ENCODE measurements at places on chromosomes 6 and 20.

DNA sequence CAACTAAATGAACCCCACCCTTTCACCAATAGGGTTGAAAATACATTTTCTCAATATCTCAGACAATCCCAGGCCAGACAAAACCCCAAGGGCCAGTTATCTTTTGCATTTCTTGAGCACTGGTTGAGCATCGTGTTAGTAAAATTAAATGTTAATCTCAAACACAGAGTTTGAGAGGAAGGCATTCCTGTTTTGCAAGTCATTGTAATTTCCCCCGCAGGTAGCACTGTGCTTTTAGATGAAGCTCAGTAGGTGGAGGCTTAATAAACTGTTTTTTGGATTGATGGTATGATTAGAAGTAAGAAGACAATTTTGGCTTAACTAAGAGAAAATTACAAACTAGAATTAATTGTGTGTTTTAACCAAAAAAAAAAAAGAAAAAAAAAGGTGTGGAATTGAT is 998.6 kb upstream of the FLRT3 start:
- DNase-seq: no peak

DNA sequence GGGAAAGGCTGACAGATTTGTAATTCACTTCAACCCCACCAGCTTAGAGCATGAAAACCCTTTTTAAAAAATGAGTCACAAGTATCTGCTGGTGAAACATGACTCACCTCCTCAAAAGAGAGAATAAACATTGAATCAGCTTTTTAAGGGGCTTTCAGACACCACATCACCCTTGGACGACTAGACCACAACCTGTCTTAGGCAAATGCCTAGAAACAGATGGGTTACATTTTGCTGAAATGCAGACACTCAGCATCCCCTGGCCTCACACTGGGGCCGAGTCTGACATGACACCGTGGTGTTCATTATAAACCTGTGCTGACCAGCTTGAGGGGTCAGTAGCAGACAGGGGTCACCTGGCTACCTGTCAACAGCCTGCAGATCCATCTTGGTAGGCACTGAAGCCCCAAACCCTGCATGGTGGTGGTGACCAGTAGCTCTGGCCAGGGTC is 175.3 kb upstream of the CST7 start:
- no peak for DNase-seq

DNA sequence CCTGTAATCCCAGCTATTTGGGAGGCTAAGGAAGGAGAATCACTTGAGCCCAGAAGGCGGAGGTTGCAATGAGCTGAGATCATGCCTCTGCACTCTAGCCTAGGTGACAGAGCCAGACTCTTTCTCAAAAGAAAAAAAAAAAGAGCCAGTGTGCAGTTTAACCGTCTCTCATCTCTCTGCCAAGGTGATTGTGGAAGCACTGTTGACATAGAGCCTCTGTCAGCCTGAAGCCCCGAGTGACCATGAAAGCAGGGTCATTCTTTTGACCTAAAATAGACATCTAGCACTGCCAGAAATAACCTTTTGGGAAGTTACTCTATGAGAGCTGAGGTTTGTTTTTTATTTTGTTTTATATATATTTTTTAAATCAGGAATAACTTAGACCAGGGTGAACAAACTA is 7.4 kb downstream of the DEFB127 start:
- DNase-seq: no peak

DNA sequence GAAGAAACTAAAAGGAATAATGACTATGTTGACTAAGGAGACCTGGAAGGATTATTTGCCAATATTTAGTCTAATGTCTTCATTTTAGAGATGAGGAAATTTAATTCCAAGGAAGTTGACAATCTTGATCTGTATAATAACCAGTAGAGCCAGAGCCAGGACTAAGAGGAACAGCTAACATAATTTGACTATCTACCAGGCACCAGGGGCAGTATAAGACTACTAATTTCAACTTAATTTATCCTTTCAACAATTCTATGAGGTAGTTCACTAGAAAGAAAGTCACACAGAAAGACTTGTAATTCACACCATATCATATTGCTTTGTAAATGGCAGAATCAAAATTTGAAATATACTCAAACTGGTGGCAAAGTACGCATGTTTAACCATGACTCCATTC is 273.0 kb upstream of the STXBP5 start:
- no peak for DNase-seq

GRCh38 chr6:111653434-111653833 is 47.8 kb upstream of the TRAF3IP2 start:
- no peak for DNase-seq

GRCh38 chr20:35886537-35886936 is 67.8 kb downstream of the SCAND1 start:
- DNase-seq: no peak

- DNase-seq: no peak
Observed at GRCh38 chr6:25315194-25316177, 36.3 kb downstream of the CARMIL1 start.

- no peak for DNase-seq
Observed at GRCh38 chr6:20678831-20679352, 144.6 kb downstream of the CDKAL1 start.

- DNase-seq: no peak
Observed at GRCh38 chr6:82589509-82590206, 226.0 kb downstream of the TPBG start.

GRCh38 chr20:50821257-50821921 is 26.5 kb downstream of the BCAS4 start:
- no peak for DNase-seq

- DNase-seq: no peak
Observed at GRCh38 chr6:132214716-132215115, 186.6 kb downstream of the MOXD1 start.

DNA sequence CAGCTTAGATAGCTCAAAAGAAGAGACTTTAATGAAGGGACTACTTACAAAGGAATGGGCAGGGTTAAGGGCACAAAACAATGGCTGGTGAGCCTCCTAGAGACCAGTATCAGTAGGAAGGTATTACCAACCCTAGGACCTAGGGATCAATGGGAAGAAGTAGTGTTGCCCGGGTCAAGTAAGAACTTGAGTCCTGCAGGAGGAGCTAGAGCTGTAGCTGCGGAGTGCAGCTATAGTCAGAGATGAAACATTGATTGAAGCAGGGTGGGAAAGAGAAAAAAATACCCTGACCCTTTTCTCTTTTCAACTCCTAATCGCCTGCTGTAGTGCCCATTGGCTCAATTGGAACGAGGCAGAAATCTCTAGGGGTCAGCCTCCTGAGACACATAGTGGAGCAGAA is 144.0 kb downstream of the FLRT3 start:
- DNase-seq: no peak

DNA sequence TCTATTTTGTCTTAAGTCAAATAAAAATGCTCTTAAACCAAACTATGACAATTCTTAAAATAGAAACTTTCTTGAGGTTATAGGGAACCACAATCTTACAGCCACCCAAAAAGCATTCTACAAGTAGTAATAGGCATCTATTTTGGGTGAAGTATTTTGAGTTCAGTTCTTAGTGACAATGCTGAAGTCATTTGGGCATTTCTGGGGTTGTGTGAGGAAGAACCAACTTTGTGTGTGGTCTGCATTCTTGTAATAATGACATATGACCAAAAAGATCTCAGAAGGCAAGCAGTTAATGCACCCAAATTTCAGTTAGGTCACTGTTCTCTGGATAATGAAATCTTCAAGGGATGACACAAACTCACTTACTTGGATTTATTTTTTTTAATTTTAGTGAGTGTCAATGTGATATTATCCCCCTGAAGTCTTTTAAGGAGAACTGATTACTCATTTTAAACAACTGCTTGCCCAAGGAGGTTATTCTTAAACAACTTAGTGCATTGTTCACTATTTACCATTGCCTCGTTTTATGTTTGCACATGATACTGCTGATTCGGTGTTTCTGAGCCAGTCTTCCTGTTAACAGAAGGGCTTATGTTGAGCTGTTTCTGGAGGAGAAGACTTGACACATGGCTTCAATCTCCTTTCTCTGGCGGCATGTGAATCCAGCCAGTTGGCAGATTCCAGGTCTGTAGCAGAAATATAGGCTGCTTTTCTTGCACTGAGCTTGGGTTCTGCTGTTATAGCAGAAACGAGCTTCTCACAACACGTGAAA is 618.9 kb downstream of the BCKDHB start:
- DNase-seq: no peak
